NAMALWA (cell line): ENCODE measurements at places on chromosomes 4 and X.

GRCh38 chr4:116469582-116469981 lies 615.8 kb downstream of the TRAM1L1 start:
- DNase-seq = peak; percentile 37

DNA sequence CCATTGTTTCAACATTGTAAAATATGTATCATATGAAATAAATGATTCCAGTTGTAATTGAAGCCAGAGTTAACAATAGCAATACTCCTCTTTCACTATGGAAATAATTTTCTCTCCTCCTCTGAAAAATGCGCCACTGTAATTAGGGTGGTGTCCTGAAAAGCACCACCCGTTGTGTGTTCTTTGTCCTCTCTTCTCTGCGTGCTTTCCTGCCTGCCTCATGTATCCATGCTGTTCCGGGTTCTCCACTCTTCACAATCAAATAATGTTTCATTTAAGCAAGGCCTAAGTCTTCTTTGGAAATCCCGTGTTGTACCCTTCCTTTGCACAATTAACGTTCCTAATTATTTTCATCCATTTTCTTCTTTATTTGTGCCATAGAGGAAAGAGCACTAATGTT lies 293.3 kb downstream of the ADGRL3 start:
- no peak for DNase-seq

GRCh38 chrX:37926700-37927099 lies 79.3 kb upstream of the DYNLT3 start:
- peak; percentile 56 for DNase-seq

GRCh38 chrX:96841325-96841724 lies 42.4 kb upstream of the RPA4 start:
- no peak for DNase-seq

GRCh38 chrX:1430451-1430850 lies 22.3 kb downstream of the ASMTL start:
- DNase-seq = no peak

DNA sequence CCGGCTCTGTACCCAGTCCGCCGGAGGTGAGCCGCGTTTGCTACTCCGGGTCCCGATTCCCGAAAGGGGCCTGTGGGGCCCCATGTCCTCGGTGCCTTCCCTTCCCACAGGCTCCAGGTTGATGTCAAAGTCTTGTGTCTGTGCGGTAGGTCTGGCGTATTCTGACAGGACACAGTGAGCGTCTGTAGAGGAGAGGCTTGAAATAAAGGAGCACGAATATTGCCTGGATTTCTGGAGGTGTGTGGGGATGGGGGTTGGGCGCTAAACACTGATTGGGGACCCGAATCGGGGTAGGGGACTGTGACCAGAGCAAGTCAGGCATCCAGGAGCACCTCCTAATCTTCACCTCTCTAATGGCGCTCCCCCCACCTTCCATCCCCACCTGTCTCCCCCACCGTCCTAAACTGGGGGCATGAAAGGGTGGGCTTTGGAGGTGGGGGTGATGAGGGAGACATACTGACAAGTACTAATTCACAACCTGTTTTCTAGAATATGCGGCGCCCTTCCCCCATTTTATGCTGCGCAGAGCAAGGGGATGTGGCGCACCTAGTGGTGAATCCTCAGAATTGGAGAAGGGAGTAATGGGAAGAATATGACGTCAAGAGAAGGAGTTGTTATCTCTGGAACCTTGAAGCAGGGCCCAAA lies 855 bp downstream of the GPRASP2 start:
- DNase-seq = no peak

DNA sequence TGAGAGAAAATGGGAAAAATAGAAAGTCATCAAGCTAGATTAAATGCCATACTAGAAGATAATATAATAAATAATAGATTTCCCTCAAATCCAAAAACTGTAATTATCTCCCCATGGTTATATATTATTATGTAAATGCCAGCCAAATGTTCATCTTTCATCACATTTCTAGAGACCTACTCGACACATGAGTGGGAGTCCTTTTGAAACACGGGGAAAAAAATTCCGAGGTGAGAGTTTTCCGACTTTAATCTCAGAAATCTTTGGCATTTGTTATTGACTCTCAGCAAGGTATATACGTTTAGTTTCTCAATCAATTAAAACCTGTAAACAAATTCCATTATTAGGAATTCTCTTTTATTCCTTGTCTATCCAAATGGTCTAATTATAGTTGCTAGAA lies 465.4 kb upstream of the SMIM31 start:
- no peak for DNase-seq

GRCh38 chr4:147222906-147223305 lies 258.0 kb upstream of the EDNRA start:
- no peak for DNase-seq

DNA sequence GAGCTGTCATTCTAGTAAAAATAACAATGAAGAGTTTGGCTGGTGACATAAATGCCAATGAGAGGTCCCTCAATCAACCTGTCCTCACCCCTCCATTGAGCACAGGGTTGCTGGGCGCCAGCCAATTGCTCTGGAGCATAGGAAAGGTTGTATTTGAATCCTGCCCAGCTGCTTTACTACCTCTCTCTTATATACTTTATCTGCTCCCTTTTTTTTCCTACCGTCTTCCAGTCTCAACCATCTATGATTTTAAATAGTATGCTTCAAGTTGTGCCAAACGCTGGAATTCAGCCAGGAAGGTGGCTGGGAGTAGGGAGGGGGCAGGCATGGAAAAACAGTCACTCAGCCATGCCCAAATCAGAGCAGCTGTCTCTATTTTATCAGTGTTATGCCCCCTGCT lies 153.8 kb downstream of the NR3C2 start:
- DNase-seq = no peak

- peak; percentile 44 for DNase-seq
These were observed 513.0 kb downstream of the FSTL5 start for GRCh38 chr4:161650812-161651211.

DNA sequence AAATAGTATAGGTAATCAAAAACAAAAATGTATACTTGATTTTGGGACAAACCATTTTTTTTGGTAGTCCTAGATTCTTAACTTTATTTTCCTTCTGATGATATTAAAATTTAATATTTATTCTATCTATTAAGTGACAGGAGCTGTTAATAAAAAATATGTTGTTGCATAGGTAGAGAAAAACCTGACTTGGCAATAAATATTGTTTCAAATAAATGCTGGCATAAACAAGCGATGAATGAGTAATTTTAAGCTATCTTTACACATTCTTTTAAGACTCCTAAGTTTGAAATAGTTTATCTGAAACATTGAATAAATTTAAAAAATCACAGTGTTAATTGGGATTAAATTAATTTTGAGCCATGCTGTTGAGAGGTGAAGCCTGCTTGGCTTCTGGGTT lies 114.6 kb downstream of the GC start:
- no peak for DNase-seq

GRCh38 chr4:88697588-88698329 lies at the start of gene NAP1L5:
Gene NAP1L5, minus strand, starts transcription at chr4:88697829. Its CDS starts 75 bp downstream, at chr4:88697754.
- no peak for DNase-seq

- no peak for DNase-seq
These were observed 20.4 kb downstream of the HERC5 start for GRCh38 chr4:88477229-88477860.

GRCh38 chrX:49725923-49726904 lies 30.4 kb upstream of the PAGE1 start:
- no peak for DNase-seq

- peak; percentile 66 for DNase-seq
These were observed 95.8 kb downstream of the DHX15 start for GRCh38 chr4:24488399-24489164.

- no peak for DNase-seq
These were observed 170.5 kb downstream of the PALLD start for GRCh38 chr4:168667376-168667775.

GRCh38 chrX:38820751-38821150 lies 19.5 kb downstream of the MID1IP1 start:
- DNase-seq = no peak

DNA sequence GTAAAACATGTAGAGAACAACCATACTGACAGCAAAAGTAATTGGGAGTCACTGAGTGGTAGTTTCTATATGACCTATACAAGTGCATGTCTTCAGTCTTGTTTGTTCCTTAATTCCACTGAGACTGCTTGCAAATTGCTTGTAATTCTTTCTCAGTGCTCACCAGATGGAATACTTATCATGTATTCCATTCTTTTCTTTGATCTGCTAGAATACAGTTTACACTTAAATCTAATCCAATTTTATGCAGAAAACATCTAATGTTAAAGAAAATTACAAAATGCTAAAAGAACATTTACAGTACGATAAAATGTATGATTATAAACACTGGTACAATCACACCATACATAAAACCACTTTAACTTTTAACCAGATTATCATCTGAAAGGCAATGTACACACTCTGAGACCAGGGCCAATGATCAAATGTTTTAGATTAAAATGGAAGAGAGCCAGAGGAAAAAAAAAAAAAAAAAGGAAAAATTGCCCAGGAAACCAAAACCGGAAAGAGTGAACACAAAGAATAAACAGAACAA lies 741.4 kb downstream of the FAT4 start:
- DNase-seq = no peak

GRCh38 chr4:81131563-81131962 lies 83.5 kb downstream of the PRKG2 start:
- no peak for DNase-seq

DNA sequence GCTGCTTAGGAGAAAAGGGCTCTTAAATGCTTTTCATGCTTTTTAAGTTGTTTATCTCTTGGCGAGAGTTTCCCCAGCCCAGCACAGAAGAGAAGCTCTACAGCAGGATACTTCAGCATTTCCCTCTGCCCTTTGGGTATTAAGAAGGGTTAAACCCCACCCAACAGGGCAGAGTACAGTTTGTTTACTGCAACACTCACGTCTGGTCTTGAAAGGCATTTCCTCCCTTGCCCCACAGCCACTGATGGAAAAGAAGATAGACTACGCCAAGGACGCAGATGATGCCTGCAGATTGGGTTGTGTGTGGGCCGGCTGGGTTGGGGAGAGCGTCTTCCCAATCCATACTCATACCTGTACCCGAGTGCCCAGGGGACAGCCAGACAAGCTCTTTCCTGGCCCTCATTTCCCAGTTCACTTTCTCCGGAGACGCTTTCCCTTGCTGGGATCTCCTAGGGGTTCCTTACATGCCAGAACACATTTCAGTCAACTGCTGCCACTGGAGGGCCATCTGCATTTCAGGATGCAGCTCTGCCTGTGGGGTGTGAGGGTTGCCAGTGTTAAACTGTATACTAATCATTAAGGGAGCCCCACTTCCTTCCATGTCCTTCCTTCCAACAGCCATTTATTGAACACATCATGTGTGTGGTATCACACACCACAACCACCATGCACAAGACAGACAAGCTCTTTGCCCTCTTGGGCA lies 96.5 kb upstream of the DHX15 start:
- DNase-seq = no peak

DNA sequence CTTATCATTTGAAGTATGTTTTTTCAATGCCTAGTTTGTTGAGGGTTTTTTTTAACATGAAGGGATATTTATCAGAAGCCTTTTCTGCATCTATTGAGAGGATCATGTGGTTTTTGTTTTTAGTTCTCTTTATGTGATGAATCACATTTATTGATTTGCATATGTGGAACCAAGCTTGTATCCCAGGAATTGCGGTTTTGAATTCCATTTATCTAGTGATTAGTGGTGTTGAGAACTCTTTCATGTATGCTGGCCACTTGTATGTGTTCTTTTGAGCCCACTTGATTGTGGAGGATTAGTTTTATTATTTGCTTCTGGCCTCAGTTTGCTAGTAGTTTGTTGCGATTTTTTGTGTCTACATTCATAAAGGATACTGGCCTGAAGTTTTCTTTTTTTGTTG lies 85.0 kb upstream of the CNKSR2 start:
- DNase-seq = no peak

DNA sequence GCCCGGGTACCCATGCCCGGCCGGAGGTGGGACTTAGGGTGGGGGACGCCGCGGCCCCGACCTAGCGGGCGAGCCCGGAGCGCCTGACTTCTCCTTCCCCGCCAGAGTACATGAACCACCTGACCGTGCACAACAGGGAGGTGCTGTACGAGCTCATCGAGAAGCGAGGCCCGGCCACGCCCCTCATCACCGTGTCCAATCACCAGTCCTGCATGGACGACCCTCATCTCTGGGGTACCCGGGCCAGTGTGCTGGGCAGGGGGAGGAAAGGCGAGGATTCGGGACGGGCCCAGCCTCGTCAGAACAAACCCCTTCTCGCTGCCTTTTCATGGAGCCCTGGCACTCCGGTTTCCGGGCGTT lies 622 bp downstream of the TAFAZZIN start:
- peak; percentile 54 for DNase-seq

- DNase-seq = no peak
These were observed 1122.3 kb upstream of the PCDH10 start for GRCh38 chr4:132026816-132027215.

- DNase-seq = no peak
These were observed 112.4 kb upstream of the SPRY1 start for GRCh38 chr4:123284168-123284567.

- no peak for DNase-seq
These were observed 387.7 kb upstream of the TEX13C start for GRCh38 chrX:124931958-124932357.

DNA sequence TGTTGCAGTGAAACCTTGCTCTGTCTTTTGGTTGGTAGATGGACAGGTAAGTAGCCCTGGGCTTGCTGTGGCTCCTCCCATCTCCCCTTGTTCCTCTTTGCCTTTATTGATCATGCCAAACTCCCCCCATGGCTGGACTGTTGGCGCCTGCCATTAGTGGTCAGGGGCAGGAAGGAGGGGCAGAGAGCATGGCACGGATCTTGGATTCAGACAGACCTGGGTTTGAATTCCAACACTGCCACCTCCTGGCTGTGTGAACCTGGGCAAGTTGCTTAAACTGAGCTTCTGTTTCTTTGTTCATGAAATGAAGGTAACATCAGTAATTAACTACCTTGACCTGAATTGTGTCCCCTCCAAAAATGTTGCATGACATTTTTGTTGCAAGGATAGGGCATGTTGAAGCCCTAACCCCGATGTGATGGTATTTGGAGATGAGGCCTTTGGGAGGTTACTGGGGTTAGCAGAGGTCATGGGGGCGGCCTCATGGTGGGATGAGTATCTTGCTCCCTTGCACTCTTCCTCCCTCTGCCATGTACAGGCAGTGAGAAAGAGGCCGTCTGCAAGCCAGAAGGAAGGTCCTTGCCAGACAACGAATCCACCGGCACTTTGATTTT lies 6.0 kb downstream of the SLC2A9 start:
- DNase-seq = peak; percentile 47

- DNase-seq = no peak
These were observed 38.1 kb downstream of the FRG2 start for GRCh38 chr4:189988877-189989431.

DNA sequence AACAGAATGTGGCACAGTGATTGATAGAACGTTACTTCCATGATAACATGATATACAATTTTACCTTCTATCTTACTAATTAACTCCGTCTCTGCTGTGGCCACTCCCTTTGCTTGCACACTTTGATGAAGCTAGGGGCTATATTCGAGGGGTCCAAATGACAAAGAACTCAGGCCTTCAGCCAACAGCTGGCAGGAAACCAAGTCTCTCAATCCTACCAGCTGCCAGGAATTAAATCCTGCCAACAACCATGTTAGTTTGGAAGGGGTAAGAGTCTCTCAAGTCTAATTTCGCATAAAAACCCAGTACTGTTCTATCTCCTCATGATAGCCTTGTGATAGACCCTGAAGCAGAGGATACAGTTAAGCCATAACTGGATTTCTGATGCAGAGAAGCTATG lies 1122.9 kb upstream of the PCDH10 start:
- no peak for DNase-seq

GRCh38 chr4:67871867-67872266 lies 11.9 kb downstream of the TMPRSS11D start:
- DNase-seq = peak; percentile 59
